ENCODE measurements at places on chromosomes 1 and 21.

GRCh38 chr1:118989878-118990378, 1.8 kb upstream of the TBX15 start:
- DNase-seq: no peak

- DNase-seq: no peak
Observed at GRCh38 chr21:35211782-35212181, 162.7 kb upstream of the RUNX1 start.

DNA sequence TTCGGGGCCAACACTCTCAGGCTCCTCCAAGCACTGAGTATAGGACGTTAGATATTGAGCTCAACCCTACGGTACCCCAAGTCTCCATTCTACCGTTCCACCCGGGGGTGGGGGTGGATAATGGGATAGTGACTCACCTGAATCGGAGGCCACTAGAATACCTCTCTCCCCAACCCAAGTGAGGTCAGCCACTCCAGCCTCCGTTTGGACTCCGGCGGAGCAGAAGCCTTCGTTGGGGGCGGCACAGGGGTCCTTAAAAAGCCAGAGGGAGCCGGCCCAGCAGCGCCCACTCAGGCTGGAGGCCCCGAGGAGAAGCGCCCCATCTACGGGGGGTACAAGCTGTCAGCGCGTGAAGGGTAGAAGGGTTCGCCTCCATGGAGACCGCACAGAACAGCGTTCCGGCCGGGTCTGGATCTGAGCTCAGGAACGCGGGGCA, 556 bp downstream of the WDR77 start:
- DNase-seq: no peak

DNA sequence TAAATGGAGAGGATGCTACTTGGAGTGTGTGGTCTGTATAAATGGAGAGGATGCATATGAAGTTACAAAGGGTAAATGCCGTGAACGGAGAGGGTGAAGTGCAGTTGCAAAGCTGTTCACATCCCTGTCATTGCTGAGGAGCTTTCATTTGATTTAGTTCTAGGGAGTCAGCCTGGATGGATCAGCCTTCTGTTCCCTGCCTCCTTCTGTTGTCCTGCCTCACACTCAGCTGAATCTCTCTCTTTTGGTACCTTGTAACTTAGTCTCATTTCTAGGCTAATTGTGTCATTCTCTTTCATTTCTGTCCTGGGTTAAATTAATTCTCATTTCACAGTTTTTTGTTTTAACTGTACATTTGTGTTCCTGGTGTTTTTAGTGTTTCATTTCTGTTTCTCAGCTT, 133.2 kb upstream of the COL6A1 start:
- no peak for DNase-seq

DNA sequence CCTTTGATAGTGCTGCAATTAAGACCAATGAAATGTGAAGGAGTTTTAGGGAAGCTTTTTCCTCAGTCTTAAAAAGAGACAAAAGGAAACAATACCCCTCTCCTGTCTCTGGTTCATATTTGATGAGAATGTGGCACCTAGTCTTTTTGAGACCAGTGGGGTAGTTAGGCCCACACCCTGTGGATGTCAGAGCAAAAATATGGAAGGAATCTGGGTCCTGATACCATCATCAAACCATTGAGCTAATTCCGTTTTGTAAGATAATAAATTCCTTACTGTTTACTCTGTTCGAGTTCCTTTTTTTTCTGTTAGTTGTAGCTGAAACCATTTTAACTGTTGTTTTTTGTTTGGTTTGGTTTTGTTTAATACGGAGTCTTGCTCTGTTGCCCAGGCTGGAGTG, 33.3 kb downstream of the PTPRC start:
- no peak for DNase-seq

DNA sequence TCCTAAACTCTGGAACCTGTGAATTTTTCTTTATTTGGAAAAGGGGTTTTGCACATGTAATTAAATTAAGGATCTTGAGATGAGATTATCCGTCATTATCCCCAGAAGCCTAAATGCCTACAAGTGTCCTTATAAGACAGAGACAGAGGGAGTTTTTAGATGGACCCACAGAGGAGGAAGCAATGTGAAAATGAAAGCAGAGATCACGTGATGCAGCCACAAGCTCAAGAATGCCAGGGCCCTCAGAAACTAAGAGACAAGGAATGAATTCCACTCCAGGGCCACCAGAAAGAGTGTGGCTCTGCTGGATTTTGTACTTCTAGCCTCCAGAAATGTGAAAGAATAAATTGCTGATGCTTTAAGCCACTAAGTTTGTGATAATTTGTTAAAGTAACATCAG, 183.6 kb upstream of the UBE2U start:
- no peak for DNase-seq

DNA sequence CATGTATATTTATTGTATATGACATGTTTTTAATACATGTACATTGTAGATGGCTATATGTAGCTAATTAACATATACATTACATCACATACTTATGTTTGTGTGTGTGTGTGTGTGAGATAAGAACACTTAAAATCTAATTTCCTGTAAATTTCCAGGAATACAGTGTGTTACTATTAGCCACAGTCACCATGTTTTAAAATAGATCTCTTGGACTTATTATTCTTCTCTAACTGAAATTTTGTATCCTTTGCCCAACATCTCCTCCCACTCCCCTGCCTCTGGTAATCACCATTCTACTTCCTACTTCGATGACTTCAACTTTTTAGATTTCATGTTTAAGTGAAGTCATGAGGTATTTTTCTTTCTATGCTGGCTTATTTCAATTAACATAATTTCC, 64.8 kb downstream of the FCRL5 start:
- DNase-seq: no peak

DNA sequence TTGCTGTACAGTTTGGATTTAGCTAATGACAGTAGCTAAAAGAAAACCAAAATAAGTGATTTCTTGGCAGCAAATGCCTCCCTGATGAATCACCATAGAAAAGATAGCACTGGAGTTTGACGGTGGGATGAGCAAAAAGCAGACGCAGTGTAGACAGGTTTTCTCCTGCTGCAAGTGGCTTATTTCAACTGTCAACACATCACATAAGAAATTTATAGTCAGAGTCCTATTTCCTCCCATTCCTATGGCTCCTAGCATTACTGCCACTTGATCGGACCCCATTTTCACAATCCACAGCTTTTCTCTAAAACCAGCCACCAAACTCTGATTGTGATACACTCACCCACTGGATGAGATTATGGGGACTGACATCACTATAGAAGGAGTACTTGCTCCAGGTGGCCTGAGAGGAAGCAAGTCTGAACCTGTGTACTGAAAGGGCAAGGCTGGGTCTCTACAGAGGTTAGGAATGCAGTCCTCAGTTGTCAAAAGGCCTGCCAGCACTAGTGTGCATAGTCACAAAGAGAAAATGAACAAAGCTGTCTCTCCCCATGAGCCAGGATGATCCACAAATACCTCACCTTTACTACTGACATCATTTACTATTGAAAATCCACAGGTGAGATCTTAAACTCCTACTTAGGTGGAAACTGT, 359.8 kb downstream of the LTN1 start:
- no peak for DNase-seq

DNA sequence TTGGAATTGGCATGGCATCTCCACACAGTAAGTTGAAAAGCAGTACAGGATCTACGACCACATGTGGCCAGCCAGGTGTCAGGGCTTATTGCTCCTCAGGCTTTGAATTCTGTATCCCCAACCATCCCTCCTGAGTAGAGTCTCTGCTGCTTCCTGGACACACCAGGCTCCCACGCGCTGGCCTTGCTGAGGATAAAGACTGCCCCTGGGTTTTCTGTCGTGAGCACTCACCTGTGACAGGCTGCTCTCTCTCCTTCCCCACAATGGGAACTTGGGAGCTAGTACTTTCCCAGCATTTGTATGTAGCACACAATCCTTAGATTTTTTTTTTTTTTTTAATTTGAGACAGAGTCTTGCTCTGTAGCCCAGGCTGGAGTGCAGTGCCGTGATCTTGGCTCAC, 33.6 kb downstream of the PBX1 start:
- DNase-seq: no peak

DNA sequence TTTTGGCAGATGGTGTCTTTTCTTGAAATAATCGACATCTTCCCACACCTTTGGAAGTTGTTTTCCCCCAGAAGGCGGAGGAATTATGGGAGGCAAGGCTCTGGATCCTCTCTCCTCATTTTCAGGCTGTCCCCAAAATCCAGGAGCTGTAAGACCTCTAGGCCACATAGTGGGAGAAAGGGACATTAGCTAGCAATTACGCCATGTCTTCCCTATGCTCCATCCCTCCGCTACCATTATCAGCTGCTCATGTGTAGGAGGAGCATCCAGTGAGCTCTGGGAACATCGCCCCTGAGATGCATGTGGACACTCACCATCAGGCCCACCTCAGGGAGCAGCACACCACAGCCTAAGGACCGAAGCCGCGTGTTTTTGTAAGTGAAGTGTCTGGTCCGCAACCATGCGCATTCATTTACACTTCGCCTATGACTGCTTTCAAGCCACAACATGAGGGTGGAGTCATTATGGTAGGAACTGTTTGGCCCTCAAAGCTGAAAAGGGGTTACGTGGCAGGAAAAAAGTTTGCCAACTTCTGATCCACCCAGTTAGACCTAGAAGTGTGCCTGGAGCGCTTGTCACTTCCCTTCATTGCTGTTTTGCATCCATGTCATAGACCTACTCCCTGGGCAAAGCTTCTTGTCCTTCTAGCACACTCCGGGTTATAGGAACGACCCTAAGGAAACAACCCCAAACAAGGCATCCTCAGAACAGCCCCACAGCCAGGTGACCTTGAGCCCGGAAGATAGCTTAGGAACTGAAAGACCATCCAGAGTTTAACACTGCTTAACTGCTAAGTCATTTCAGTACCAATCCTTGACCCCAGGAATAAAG, 85.5 kb downstream of the C1orf94 start:
- no peak for DNase-seq

DNA sequence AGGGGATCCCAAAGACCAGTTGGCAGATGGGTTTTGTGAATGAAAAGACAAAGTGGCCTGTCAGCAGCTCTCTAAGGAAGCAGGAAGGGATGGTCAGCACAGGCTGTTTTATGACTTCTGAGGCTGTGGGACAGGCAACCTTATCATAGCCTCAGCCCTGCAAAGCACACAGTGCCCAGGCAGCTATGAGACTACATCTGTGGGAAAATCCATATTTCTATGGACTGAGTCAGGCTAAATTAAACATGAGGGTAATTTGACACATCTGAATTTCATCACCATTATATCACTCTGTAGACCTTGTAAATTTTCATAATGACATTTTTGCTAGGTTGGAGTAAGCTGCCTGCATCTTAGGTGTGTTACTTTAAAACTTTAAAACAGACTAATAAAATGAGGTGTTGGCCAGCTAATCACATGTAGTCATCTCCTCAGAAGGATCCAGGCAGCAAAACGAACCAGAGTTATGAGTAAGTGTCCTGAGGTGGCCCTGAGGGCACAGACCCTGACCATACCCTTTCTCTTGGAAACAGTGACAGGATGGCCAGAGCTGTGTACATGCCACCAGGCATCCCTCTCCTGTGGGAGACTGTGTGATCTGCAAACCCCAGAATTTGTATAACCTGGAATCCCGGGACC, 14.6 kb downstream of the NGF start:
- no peak for DNase-seq

GRCh38 chr1:8643542-8644536, 173.6 kb downstream of the RERE start:
- DNase-seq: no peak

DNA sequence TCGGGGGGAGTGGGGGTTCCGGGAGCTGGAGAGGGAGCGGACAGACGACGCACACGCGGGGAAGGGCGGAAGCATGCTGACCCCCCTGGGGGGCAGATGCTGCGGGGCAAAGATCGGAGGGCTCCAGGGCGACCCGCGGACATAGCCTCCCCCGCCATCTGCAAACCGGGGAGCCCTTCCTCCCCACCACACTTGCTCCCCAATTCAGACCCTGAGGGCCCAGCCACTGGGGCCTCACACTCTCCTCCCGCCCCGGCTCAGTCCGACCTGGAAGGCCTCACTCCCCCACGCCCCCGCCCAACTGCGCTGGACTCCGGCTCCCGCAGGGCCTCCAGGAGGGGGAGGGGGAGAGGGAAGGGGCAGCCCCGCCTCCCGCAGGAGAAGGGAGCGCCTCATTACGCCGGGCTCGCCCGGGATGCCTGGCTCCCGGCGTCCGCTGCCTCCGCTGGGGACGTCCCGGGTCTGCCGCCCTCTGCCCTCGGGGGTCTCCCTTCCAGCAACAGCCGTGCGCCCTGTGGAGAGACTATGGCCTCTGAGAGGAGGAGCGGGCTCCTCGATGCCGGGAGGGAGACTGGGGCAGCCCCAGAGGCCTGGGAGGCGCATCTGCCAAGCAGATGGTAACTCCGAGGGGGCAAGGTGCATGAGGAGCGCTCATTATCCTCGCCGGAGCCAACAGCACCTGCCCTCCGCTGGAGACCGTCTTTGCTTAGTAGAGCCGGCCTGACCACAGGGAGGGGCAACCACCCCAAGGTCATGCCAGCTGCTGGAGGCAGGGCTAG, 636 bp upstream of the CAMK2N1 start:
- no peak for DNase-seq

DNA sequence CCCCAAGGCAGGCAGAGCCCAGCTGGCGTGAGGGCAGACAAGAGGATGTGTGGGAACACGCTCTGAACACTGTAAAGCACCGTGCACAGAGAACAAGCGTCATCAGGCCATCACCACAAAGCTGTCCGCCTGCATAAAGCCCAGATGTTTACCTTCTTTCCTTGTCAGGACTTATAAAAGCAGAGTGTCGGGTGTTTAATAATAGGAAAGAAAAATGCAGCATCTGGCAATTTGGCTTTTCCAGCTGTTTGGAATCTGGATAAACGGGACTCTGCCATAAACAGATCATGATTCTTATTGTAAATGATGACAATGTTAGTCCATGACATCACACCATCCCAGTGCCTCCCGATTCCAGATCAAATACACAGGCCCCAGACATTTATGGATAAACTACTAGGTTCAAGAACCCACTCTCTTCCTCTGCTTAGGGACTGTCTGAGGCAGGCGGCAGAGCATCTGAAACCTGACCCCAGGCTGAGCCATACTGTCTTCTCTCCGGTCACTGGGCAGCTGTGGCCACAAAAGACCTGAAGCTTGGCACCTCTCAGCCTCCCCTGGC, 4.2 kb downstream of the GLIS1 start:
- no peak for DNase-seq

GRCh38 chr1:1763657-1764621, 14.3 kb downstream of the NADK start:
- no peak for DNase-seq

DNA sequence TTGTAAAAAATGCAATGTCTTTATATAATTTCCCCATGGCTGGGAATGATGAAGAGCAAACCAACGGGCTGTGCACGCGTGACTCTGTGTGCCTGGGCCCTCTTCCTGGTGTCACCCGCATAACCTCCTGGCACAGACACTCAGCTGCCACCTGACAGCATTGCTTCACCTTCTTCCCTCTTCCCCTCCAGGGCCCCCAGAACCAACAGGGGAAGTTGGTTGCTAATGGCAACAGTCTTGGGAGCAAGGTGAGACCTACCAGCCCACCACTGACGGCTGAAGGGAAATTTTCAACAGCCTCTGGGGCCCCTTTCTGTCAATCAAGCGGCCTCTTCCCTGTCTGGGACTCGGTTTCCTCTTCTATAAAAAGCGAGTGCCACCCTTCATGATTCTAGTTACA, 33.2 kb downstream of the SSBP3 start:
- DNase-seq: peak; percentile 56

- no peak for DNase-seq
Observed at GRCh38 chr1:178004926-178005391, 35.1 kb upstream of the SEC16B start.

- DNase-seq: peak; percentile 84
Observed at GRCh38 chr1:198047913-198048312, 108.9 kb upstream of the NEK7 start.

GRCh38 chr1:98352378-98352777, 309.1 kb upstream of the SNX7 start:
- no peak for DNase-seq

All from Jurkat, Clone E6-1 (cell line).